ENCODE measurements at places on chromosomes 16 and 17. TPM values are rescaled to one million over a fixed set of nuclear protein-coding genes. Genes with fewer than 3 reads are reported as not detected.
A peak's percentile ranks its signal among the peaks of the same experiment; 100 is the strongest.

DNA sequence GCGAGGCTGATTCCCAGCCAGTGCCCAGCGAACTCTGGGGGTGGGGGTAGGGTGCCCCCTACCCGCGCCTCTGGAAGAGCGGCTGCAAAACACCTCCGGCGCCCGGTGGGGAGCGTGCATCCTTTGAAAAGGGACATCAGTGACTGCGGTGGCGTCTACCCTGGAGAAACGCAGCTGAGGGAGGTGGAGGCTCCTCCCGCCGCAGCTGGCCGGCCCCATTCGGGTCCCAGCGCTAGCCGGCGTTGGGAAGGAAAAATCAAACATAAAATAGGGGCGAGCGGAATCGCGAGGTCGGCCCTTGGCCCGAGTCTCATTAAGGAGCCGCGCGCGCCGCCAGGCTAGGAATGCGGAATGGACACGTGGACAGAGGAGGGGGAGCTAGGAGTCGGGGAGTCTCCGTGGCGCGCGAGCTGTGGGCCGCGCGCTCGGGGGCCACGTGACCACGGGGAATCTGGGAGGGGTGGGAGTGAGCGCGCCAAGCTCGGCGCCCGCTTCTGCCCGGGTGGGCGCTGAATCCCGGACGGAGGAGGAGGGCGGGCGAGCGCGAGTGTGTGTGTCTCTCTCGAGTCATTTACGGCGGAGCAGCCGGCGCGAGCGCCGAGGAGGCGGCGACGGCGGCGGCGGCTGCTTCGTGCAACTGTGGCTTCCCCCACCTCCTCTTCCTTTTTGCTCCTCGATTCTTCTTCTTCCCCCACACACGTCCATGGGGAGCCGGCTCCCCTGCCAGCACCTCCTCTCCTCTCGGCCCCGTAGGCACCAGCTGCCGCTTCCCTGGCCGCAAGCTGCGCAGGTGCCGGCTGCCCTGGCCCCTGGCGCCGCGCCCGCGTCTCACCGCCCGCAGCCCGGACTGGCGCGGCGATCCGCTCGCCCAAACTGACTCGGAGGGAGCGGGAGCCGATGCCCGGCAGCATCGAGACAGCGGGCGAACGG, at the start of gene TMEM132E:
TSS of gene TMEM132E (plus strand) at position 566 of the 930 bp plus-strand sequence. CDS start 1,495 bp downstream, outside the sequence.
- H3K27ac ChIP-seq = no peak within 1 kb of the TSS
- no peaks in the 10 kb centered on the region for H3K36me3 ChIP-seq
- peak within 1 kb of the TSS; percentile 81 for H3K4me3 ChIP-seq
- DNase-seq = no peak
- peaks cover 67% of the 10 kb centered on the region for H3K27me3 ChIP-seq

DNA sequence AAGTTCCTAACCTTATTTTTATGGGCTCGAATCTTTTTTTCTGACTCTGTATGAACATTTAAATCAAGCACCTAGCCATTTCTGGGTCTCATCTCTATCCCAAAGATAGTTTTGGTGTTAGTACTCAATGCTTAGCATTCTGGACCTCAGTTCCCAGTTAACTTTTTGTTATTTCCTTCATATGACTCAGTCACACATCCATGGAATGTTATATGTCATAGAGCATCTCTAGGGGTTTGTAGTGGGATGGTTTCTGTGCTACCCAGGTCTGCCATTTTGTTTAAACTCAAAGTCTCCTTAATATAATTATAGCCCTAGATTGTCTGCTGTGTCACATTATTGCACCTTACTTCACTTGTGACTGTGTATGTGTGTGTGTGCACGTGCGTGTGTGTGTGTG, 90.1 kb downstream of the EFCAB13 start:
- H3K4me1 ChIP-seq = no peaks in the 10 kb centered on the region
- no peaks in the 10 kb centered on the region for H3K27me3 ChIP-seq
- no peak overlapping the region for H3K27ac ChIP-seq
- peaks cover 1% of the 10 kb centered on the region for H3K36me3 ChIP-seq
- H3K4me3 ChIP-seq = no peak overlapping the region

- no peaks in the 10 kb centered on the region for H3K4me1 ChIP-seq
- H3K36me3 ChIP-seq = peaks cover 2% of the 10 kb centered on the region
- no peaks in the 10 kb centered on the region for H3K27me3 ChIP-seq
- H3K4me3 ChIP-seq = no peak overlapping the region
- H3K27ac ChIP-seq = no peak overlapping the region
Measured at GRCh38 chr16:35450648-35451047, 1991.2 kb downstream of the TP53TG3F start.

DNA sequence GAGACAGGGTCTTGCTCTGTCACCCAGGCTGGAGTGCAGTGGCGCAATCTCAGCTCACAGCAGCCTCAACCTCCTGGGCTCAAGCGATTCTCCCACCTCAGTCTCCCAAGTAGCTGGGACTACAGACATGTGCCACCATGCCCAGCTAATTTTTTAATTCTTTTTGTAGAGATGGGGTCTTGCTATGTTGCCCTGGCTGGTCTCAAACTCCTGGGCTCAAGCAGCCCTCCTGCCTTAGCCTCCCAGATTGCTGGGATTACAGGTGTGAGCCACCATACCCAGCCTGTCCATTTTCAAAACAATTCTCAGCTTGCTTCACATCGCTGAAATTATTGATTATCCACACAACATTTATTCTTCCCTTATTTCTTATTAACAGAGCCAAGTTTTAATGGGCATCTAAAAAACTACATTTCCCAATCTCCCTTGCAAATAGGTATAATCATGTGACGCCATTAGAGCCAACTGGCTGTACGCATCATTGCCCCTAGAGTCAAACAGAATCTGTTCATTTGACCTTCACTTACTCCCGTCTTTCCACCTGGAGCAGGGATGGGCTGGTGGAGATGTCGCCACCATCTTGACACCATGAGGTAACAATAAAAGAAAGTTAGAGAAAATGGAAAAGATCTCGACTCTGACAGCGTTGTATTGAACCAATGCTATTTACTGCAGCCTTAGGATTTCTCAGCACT, 148.0 kb upstream of the FOXF1 start:
- H3K4me3 ChIP-seq = no peak overlapping the region
- H3K36me3 ChIP-seq = no peaks in the 10 kb centered on the region
- peaks cover 50% of the 10 kb centered on the region for H3K27me3 ChIP-seq

DNA sequence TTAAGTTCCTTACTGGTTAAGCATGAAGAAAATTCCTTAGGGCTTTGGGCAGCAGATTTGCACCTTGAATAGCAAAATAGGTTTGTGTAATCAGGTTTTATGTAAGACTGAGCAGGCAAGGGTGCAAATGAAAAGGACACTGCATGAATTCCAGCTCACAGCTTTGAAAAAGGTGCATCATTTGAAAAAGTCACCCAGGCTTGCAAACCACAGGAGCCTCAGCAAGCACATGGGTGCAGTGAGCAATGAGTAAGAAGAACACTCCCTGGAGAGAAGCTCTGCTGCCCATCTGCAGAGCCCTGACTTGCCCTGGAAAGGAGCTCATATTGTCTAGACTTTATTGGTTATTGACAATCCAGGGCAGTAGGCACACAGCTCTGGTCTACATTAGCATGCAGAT, 165.6 kb upstream of the KCNJ16 start:
- no peak overlapping the region for H3K4me3 ChIP-seq
- no peaks in the 10 kb centered on the region for H3K27me3 ChIP-seq
- no peaks in the 10 kb centered on the region for H3K36me3 ChIP-seq
- H3K27ac ChIP-seq = no peak overlapping the region

PDIA2 gene
- total RNA-seq = 1.5 TPM

DNA sequence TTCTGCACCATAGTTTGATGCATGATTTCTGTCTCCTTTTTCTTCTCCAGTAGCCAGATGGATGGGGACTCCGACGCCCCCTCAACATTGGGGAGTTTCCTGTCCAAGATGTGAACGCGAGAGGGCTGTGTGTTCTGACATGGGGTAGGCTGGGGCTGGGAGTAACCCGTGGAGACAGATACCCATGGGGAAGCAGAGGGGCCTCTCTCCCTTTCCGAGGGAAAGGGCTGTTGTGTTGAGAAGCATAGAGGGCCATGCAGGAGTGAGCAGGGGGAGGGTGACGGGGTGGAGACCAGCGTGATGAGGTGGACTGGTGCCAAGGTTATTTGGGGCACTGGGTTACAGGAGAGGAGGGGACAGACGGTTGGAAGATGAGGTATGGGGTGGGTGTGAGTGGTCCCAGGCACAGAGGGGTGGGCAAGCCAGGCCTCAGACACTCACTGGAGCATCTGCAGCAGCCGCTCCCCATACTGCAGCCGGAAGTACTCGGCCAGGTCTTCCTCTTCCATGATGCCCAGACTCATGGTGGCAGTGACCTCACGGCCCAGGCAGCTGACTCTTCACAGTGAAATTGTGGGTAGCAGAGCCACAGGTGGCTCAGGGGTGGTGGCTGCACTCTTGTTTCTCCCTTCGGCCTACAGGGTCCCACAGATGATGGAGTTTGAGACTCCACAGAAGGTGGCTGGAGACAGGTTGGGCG, 400 bp downstream of the CCDC42 start:
- H3K27me3 ChIP-seq = peaks cover 3% of the 10 kb centered on the region
- no peak overlapping the region for H3K4me3 ChIP-seq
- DNase-seq = peak; percentile 64
- H3K4me1 ChIP-seq = peaks cover 12% of the 10 kb centered on the region

GRCh38 chr16:27436065-27436464, 34.1 kb downstream of the IL21R start:
- peak; percentile 43 for DNase-seq
- peaks cover 16% of the 10 kb centered on the region for H3K4me1 ChIP-seq
- H3K36me3 ChIP-seq = peaks cover 4% of the 10 kb centered on the region
- H3K27ac ChIP-seq = no peak overlapping the region

DNA sequence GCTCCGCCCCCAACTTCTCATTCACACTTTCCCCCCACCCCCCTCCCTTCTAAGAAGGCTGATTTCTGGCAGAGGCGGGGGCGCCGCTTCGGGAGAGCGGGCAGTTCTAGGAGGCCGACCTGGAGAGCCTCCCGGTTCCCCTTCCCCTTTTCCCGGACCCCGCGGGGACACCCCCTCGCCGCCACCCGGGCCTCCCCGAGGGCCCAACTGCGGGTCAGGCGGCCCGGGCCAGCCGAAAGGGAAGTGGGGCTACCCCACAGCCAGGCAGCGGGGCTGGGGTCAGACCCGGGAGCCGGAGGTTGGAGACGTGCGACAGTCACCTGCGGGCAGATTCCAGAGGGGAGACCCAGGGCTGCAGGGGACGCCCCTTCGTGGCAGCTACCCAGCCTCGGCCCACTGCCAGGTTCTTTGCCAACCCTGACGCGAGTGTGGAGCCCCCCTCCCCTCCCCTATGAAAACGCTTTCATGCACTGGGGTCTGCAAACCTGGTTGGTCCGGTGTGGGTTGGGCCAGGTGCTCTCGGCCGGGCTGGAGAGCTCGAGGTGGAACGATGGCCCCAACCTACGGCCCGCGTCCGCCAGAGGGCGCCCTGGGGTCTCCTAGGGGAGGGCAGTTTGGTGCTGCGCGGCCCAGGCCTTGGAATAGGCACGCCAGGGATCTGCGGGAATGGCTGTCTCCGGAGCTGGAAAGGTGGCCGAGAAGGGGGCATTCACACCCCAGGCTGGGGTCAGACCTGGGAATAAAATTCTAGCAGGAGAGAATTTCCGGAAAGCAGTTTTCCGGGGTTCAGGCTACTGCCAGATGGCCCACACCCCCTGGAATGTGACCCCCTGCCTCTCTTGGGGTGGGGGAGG, 721 bp upstream of the SOCS3 start:
- peaks cover 50% of the 10 kb centered on the region for H3K4me1 ChIP-seq
- H3K4me3 ChIP-seq = peak overlapping the region; percentile 65
- H3K36me3 ChIP-seq = peaks cover 13% of the 10 kb centered on the region
- H3K27ac ChIP-seq = peak overlapping the region; percentile 74

MAFG gene
- 38.1 TPM for total RNA-seq

GRCh38 chr16:65441501-65441900, 319.6 kb upstream of the CDH11 start:
- H3K27me3 ChIP-seq = no peaks in the 10 kb centered on the region
- no peak overlapping the region for H3K27ac ChIP-seq
- no peak overlapping the region for H3K4me3 ChIP-seq
- peaks cover 3% of the 10 kb centered on the region for H3K4me1 ChIP-seq
- no peaks in the 10 kb centered on the region for H3K36me3 ChIP-seq
- DNase-seq = no peak

GRCh38 chr16:50444526-50444925, 75.7 kb upstream of the BRD7 start:
- no peak for DNase-seq
- no peaks in the 10 kb centered on the region for H3K36me3 ChIP-seq
- H3K4me1 ChIP-seq = no peaks in the 10 kb centered on the region
- no peak overlapping the region for H3K4me3 ChIP-seq
- peaks cover 50% of the 10 kb centered on the region for H3K27me3 ChIP-seq
